ENCODE measurements at places on chromosomes 2 and 18. TPM values are rescaled to one million over a fixed set of nuclear protein-coding genes. Genes with fewer than 3 reads are reported as not detected.

- H3K36me3 ChIP-seq = no peaks in the 10 kb centered on the region
- H3K27ac ChIP-seq = no peak overlapping the region
- H3K4me3 ChIP-seq = no peak overlapping the region
- DNase-seq = peak; percentile 73
Measured at GRCh38 chr2:209368914-209369313, 54.9 kb upstream of the MAP2 start.

DNA sequence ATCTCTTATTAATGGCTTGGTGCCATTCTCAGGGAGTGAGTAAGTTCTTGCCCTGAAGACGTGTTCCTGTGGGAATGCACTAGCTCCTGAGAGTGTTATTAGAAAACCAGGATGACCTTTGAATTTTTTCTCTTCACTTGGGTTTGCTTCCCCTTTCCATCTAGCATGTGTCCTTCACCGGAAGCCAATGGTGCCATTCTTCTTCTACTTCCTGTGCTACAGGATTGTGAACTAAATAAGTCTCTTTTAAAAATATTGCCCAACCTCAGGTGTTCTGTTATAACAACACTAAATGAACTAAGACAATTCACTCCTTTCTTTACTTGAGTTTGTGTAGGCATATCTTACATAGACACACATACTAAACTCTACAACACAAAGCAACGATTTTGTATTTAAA, 447.0 kb downstream of the SOX11 start:
- no peaks in the 10 kb centered on the region for H3K27me3 ChIP-seq
- no peak for DNase-seq

GRCh38 chr2:29480426-29480825, 365.2 kb downstream of the CLIP4 start:
- no peaks in the 10 kb centered on the region for H3K36me3 ChIP-seq
- H3K4me3 ChIP-seq = no peak overlapping the region
- H3K27me3 ChIP-seq = no peaks in the 10 kb centered on the region
- H3K4me1 ChIP-seq = no peaks in the 10 kb centered on the region
- H3K27ac ChIP-seq = no peak overlapping the region
- no peak for DNase-seq

The HOXD9 gene
- 0.88 TPM for polyA plus RNA-seq

DNA sequence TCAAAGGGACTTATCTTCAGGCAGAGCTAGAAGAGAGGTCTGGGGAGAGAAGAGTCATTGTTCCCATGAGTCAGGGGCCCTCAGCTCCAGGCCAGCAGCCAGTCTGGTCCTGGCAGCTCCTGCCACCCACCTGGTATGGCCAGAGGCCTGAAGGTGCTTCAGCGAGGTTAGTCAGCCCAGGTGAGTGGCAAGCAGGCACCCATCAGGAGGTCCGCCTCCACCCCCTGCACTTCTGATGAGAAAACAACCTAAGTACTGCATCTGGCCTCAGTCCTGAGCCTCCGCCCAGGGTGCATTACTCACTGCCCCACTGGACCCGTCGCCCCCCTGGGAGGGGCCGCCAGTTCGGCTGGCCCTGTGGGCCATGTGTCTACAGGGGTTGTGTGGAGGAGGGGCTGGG, 130.2 kb downstream of the INHBB start:
- DNase-seq = no peak
- H3K27ac ChIP-seq = no peak overlapping the region
- H3K4me1 ChIP-seq = peaks cover 10% of the 10 kb centered on the region
- no peak overlapping the region for H3K4me3 ChIP-seq
- H3K36me3 ChIP-seq = no peaks in the 10 kb centered on the region

The GPR17 gene
- 1.5 TPM for polyA plus RNA-seq

DNA sequence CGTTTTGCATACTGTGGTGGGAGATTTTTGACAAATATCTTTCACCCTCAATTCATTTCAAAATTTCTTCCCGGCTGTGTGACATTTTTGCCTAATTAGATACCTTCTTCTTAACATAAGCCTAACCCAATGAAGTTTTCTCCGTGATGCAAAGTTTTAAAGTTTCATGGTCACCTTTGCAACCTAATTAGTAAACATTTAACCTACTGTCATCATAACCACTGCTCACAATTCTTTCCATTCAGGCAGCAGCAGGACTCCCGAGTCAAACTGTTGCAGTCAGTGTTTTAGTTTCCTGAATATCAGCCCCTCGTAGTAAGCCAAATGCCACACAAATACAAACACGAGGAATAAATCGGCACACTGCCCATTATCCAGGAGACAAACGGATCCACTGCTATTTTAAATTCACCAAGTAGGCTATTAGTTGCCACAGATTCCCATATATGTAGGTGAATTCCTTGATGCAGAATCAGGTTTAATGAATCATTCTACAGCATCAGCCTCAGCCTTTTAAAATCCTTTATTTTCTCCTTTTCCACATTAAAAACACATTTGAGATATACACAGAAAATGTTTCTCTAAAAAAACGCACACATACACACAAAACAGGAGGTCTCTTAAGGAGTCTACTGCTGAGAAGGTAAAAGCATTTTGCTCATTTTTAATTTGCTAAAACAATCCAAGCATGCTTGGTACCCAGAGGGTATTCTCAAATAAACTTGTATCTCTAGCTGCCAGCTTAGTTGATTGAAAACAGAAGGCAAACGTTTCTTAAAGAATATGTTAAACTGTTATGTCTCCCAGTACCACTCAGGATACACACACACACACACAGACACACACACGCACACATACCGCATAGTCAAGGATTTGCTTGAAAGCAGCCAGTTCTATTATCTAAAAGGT, 106.5 kb upstream of the KCTD1 start:
- no peaks in the 10 kb centered on the region for H3K36me3 ChIP-seq
- no peak overlapping the region for H3K4me3 ChIP-seq
- no peak overlapping the region for H3K27ac ChIP-seq
- peaks cover 14% of the 10 kb centered on the region for H3K4me1 ChIP-seq
- no peak for DNase-seq

- DNase-seq = no peak
- H3K4me3 ChIP-seq = no peak overlapping the region
- no peaks in the 10 kb centered on the region for H3K27me3 ChIP-seq
- H3K4me1 ChIP-seq = peaks cover 2% of the 10 kb centered on the region
- no peaks in the 10 kb centered on the region for H3K36me3 ChIP-seq
- H3K27ac ChIP-seq = no peak overlapping the region
Measured at GRCh38 chr2:74223941-74224770, 25.7 kb downstream of the MTHFD2 start.

DNA sequence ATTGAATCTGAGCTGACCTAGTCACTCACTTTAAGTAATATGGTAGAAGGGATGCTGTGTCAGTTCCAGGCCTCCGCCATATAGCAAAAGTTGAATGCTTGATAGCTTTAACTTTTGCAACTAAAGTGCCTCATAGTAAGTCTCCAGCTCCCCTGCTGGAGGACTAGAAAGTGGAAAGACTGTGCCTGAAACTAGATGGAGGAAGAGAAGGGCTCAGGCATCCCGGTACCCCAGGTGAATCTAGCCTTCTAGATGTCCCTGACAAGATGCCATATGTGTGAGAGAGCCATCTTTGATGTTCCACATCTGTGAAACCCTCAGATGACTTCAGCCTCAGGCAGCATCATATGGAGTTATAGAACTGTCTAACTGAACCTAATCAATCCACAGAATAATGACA, 21.0 kb downstream of the OTX1 start:
- H3K36me3 ChIP-seq = no peaks in the 10 kb centered on the region
- no peaks in the 10 kb centered on the region for H3K4me1 ChIP-seq

- no peak for DNase-seq
- no peak overlapping the region for H3K27ac ChIP-seq
- no peaks in the 10 kb centered on the region for H3K27me3 ChIP-seq
- H3K4me1 ChIP-seq = no peaks in the 10 kb centered on the region
- H3K4me3 ChIP-seq = no peak overlapping the region
Measured at GRCh38 chr18:33781429-33781828, 203.4 kb downstream of the ASXL3 start.

The SERPINB13 gene
- not detected for polyA plus RNA-seq

DNA sequence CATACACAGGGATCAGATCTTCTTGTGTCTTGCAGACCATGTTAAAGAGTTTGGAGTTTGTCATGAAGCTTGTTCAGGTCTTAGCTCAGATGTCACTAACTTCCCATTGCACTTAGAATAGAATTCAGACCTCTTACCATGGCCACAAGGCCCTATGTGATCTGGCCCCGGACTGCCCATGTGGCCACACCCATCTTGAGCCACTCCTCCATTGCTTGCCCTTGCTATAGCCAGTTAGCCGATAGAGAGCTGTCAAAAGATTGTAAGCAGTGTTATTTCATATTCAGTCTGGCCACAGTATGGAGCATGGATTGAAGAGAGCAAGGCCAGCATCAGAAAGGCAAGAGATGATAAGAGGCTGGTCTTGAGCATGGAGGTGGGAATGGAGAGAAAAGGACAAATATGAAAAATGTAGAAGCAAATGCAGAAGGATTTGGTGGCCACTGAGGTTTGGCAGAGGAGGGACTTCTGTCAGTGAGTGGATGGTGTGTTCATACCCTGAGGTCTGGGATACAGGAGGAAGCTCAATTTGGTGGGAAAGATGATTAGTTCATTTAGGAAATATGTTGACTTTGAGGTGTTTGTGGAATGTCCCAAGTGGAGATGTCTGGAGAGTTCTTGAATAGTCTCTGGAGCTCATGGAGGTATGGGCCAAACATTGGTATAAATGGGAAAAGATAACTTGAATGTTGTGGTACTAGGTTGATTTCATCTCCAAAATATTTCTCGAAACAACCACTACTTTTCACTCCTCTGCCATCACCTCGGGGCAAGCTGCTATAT, 10.6 kb downstream of the DGUOK start:
- H3K36me3 ChIP-seq = peaks cover 32% of the 10 kb centered on the region
- H3K4me1 ChIP-seq = no peaks in the 10 kb centered on the region
- H3K27me3 ChIP-seq = no peaks in the 10 kb centered on the region
- DNase-seq = no peak
- no peak overlapping the region for H3K27ac ChIP-seq

DNA sequence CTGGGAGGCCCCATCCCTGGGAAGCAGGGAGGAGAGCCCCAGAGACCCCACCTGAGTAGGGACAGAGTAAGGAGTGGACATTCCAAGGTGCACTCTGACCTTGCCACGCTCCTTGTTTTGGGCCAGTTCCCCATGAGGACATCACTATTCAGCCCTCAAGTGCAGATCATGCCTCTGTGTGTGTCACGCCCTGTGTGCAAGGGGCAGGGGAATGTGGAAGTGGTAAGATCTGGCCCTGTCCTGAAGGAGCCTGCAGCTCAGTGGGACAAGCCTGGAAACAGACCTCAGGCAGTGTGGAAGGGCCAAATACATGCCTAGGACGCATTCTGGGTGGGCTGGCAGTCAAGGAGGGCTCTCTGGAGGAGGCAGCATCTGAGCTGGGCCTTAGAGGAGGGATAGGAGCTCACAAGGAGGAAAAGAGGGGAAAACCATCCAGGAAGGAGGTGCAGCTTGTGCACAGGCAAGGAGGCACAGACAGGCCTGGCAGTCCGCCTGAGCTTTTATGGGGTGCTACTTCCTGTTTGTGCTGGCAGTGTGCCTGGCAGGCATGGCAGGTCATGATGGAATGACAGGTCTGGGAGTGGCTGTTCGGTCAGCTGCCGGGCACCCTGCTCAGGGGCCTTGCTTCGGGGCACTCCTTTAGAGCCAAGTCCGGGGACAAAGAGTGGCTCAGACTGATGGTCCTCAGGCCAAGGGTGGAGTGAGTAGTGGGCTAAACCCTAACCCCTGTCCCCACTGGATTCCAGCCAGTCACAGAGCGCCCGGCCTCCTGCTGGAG, 3.3 kb downstream of the KLHL30 start:
- no peak overlapping the region for H3K27ac ChIP-seq
- peak; percentile 82 for DNase-seq
- H3K4me1 ChIP-seq = peaks cover 9% of the 10 kb centered on the region
- no peaks in the 10 kb centered on the region for H3K27me3 ChIP-seq

GRCh38 chr18:35971661-35972196, 750 bp upstream of the RMP24 start:
- peak overlapping the region; percentile 95 for H3K4me3 ChIP-seq
- no peaks in the 10 kb centered on the region for H3K27me3 ChIP-seq
- peaks cover 15% of the 10 kb centered on the region for H3K36me3 ChIP-seq
- peaks cover 2% of the 10 kb centered on the region for H3K4me1 ChIP-seq
- no peak for DNase-seq

The ZSWIM2 gene
- not detected for polyA plus RNA-seq

DNA sequence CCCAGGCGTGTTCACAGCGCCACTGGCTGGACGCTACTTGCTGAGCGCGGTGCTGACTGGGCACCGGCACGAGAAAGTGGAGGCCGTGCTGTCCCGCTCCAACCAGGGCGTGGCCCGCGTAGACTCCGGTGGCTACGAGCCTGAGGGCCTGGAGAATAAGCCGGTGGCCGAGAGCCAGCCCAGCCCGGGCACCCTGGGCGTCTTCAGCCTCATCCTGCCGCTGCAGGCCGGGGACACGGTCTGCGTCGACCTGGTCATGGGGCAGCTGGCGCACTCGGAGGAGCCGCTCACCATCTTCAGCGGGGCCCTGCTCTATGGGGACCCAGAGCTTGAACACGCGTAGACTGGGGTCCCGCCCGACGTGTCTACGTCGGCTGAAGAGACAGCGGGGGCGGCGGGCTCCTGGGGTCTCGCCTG, 891 bp upstream of the KHK start:
- peak overlapping the region; percentile 58 for H3K4me3 ChIP-seq
- DNase-seq = peak; percentile 85
- peaks cover 26% of the 10 kb centered on the region for H3K4me1 ChIP-seq
- H3K36me3 ChIP-seq = peaks cover 9% of the 10 kb centered on the region
- peak overlapping the region; percentile 81 for H3K27ac ChIP-seq

The CROCC2 gene
- 0.09 TPM for polyA plus RNA-seq

GRCh38 chr2:24010477-24011249, 778 bp downstream of the MFSD2B start:
- H3K27ac ChIP-seq = no peak overlapping the region
- H3K36me3 ChIP-seq = no peaks in the 10 kb centered on the region
- H3K4me1 ChIP-seq = peaks cover 3% of the 10 kb centered on the region

DNA sequence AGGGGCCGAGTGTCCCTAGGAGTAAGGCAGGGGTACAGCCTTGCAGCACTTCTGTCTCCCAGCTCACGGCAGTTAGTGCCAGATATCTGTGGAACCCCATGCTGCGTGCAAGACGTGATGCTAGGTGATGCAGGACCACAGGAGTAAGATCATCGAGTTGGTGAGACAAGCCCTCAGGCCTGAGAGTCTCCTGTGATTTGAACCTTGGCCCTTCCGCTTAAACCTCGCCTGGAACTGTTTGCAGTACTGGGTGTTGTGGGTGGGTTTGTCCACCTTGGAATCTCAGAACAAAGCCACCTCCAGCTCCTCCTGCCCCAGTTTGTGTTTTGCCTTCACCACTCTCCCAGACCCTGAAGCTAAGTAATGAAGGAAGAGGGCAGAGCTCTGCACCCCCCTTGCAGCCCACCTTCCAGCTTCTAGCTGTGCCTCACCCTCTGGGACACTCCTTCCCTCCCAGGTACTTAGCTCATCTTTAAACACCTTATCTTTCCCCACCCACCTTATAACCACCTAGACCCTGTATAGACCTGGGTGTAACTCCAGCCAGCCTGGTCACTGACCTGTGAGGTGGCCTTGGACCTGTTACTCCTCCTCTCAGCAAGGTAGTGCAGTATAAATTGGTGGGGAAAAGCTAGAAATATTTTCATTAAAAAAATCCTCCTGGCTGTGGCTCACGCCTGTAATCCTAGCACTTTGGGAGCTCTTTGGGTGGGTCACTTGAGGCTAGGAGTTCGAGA, 6.6 kb downstream of the CNNM4 start:
- H3K4me3 ChIP-seq = peak overlapping the region; percentile 3
- H3K27ac ChIP-seq = peak overlapping the region; percentile 80
- H3K36me3 ChIP-seq = no peaks in the 10 kb centered on the region
- H3K4me1 ChIP-seq = peaks cover 63% of the 10 kb centered on the region
